ENCODE measurements at places on chromosomes 1 and 21.

DNA sequence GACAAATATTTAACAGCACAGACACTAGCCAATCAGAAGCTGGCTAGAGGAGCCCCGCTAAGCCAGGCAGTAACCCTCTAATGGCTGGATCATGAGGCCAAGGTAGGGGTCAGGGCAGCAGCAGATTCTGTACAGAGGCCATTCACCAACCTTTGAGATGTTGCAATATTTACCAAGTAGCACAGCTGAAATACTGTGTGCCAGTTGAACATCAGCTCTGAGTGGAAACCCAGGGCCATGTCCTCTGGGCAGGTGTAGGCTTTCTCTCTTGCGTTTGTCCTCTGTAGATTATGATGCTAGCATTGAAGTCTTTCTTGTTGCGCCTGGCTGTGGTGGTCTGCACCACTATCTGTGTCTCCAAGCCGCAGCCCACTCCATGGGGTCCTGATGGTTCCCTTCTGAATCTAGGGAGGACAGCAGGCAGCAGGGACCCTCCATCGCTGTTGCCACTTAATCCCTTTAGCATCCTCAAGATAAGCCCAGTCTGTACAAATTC is 2.5 kb upstream of the COG2 start:
- H3K4me1 ChIP-seq = peaks cover 16% of the 10 kb centered on the region
- no peak overlapping the region for H3K4me3 ChIP-seq
- no peak for DNase-seq
- peaks cover 42% of the 10 kb centered on the region for H3K27me3 ChIP-seq

- peaks cover 52% of the 10 kb centered on the region for H3K36me3 ChIP-seq
- no peak for DNase-seq
- H3K4me3 ChIP-seq = no peak overlapping the region
- peaks cover 11% of the 10 kb centered on the region for H3K4me1 ChIP-seq
Measured at GRCh38 chr1:179353546-179353945, 12.2 kb upstream of the AXDND1 start.

DNA sequence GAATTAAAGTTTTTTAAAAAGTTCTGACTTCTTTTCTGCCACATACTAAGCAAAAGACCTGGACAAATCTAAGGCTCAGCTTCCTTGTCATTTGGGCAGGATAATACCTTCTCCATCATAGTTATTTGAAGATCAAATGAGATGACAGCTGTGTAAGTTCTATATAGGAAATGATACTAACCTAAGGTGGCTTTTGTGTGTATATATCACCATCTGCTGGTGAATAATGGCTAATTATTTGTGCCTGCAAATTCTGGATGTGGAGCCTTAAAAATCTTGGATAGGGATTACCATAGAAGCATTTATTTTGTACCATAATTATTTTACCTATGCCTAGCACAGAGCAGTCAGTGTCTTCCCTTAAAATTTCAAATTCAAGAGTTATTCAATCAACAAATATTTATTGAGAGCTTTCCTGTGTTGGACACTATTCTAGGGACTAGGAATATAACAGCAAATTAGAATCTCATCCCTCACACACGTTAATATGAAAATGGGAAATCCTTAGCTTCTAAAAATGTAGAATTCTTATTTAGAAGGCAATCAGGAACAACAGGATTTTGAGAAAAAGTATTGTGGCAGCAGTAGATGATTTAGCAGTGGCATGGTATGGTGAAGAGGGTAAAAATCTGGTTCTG is 89.8 kb downstream of the TMEM200B start:
- H3K27me3 ChIP-seq = no peaks in the 10 kb centered on the region
- H3K4me3 ChIP-seq = no peak overlapping the region
- H3K4me1 ChIP-seq = peaks cover 5% of the 10 kb centered on the region
- H3K36me3 ChIP-seq = peaks cover 66% of the 10 kb centered on the region
- DNase-seq = no peak
- peak overlapping the region; percentile 29 for H3K27ac ChIP-seq

- H3K27ac ChIP-seq = no peak overlapping the region
- no peak overlapping the region for H3K4me3 ChIP-seq
- no peaks in the 10 kb centered on the region for H3K4me1 ChIP-seq
- no peaks in the 10 kb centered on the region for H3K36me3 ChIP-seq
- no peaks in the 10 kb centered on the region for H3K27me3 ChIP-seq
- DNase-seq = no peak
Measured at GRCh38 chr1:192104852-192105251, 53.4 kb upstream of the RGS18 start.

DNA sequence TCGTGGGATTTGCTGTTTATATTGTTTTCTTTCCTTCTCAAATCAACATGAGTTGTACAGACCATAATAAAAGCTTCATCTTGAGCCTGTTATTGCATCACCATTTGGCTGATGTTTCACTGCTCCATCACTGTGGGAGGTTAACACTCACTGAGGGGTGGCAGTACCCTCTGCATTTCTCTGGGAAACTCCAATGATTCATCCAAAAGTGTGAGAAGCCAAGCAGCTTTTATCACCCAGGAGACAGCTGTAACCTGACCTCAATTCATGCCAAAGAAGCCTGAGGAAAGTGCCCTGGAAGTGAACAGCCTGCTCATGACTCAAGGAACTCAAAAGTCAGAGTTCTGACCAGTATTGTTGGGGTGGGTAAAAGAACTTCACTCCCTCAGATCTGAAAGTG is 84.1 kb downstream of the GPR88 start:
- DNase-seq = no peak
- no peaks in the 10 kb centered on the region for H3K36me3 ChIP-seq
- no peak overlapping the region for H3K4me3 ChIP-seq
- no peaks in the 10 kb centered on the region for H3K27me3 ChIP-seq
- no peak overlapping the region for H3K27ac ChIP-seq

DNA sequence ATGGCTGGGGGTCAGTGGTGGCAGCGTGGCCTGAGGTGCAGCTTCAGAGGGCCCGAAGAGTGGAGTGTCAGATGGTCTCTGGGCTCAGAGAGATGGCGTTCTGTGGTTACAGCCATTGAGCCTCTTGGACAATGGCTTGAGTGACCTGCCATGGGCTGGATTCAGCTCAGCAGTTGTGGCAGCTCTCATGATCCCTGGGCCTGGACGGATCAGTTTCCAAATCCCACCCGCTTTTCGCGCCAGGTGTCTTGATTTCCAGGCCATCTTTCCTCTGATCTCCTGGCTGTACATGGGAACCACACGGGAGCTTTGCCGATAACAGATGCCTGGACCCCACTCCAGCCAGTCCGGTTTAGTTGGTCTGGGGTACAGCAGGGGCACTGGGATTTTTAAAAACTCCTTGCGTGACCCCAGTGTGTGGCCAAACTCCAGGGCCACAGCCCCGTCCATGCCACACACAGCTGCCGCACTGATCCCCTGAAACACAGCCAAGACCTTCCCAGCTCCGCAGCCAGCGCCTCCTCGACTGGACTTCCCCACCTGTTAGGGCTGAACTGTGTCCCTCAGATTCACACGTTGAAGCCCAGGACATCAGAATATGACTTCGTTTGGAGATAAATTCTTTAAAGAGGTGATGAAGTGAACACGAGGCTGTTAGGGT is 67.9 kb downstream of the ATP5PO start:
- no peaks in the 10 kb centered on the region for H3K4me1 ChIP-seq
- H3K27me3 ChIP-seq = peaks cover 41% of the 10 kb centered on the region
- no peaks in the 10 kb centered on the region for H3K36me3 ChIP-seq
- no peak overlapping the region for H3K27ac ChIP-seq
- H3K4me3 ChIP-seq = no peak overlapping the region

DNA sequence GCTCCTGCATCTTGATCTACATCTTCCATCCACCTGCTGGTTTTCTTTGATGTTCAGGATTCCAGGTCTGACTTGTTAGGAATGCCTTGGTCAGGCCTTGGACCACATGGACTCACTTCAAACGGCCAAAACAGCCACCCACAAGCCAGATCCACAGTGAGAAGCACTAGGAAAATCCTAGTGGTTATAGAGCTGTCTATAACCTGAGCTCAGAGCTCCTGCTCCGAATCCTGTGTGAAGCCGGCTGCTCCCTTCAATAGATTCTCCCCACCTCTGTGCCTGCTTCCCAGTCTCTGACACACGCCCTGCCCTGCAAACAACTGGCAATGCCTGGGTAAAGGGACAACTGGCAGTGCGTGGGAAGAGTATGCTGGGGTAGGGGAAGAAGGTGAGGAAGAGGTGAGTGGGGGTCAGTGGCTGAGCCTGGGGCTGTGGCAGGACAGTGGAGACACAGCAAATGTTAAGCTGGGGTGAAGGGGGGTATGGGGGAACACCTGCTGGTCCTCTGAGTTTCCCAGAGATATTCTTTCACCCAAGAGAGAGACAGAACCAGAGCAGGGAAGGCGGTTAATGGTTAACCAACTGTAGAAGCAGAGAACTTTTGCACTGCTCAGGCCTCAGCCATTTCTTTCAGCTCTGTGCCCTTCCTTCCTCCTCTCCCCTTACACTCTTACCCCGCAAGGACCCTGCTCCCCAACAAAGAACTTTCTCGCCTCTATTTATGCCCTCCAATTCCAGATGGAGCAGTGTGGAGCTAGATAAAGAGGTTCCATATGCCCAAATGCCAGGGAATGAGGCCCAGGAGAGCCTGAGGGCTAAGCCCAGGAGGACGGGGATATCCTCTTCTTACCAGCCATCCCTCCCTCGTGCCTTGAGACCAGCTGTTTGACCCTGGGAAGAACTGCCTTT is 4.5 kb downstream of the PLXNA2 start:
- peaks cover 73% of the 10 kb centered on the region for H3K27me3 ChIP-seq
- H3K27ac ChIP-seq = no peak overlapping the region
- H3K4me3 ChIP-seq = no peak overlapping the region
- peaks cover 20% of the 10 kb centered on the region for H3K4me1 ChIP-seq

DNA sequence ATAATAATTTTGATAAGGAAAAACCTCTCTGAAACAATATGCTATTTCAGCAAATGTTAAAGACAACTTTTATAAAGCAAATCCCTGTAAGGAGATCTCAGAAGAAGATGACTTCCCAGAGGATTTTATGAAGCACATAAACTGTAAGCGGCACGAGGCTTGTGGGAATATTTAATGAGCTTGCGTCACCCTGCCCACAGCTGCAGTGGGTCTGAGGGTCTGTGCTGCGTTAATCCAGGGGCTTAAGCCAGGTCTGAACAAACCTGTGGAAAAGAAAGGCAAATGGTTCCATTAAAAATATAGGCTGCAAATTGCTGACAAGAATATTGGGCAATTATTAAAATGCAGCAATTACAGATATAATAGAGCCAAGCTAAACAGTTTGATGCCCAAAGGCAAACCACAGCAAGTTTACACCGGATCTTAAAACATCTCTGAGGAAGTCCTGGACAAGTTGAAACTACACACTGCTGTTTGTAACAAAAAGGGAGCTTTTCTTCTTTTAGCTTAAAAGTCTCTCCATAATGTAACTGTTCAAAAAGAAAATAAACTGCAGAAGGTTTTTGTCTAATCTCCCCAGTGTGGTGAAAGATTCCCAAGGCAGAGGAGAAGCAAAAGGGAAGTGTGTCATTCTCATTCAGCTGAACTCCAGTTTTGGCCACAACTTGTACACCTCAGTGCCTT is 21.8 kb downstream of the TGFBR3 start:
- H3K4me3 ChIP-seq = no peak overlapping the region
- no peak overlapping the region for H3K27ac ChIP-seq
- H3K36me3 ChIP-seq = peaks cover 15% of the 10 kb centered on the region
- DNase-seq = no peak

- H3K27ac ChIP-seq = no peak overlapping the region
- H3K4me1 ChIP-seq = peaks cover 32% of the 10 kb centered on the region
- H3K4me3 ChIP-seq = no peak overlapping the region
- H3K36me3 ChIP-seq = peaks cover 25% of the 10 kb centered on the region
Measured at GRCh38 chr1:207779008-207779407, 27.2 kb downstream of the CD46 start.

GRCh38 chr1:179287946-179288345 is 5.7 kb upstream of the SOAT1 start:
- no peak for DNase-seq
- no peaks in the 10 kb centered on the region for H3K4me1 ChIP-seq
- H3K27me3 ChIP-seq = no peaks in the 10 kb centered on the region
- H3K36me3 ChIP-seq = no peaks in the 10 kb centered on the region
- H3K4me3 ChIP-seq = no peak overlapping the region

DNA sequence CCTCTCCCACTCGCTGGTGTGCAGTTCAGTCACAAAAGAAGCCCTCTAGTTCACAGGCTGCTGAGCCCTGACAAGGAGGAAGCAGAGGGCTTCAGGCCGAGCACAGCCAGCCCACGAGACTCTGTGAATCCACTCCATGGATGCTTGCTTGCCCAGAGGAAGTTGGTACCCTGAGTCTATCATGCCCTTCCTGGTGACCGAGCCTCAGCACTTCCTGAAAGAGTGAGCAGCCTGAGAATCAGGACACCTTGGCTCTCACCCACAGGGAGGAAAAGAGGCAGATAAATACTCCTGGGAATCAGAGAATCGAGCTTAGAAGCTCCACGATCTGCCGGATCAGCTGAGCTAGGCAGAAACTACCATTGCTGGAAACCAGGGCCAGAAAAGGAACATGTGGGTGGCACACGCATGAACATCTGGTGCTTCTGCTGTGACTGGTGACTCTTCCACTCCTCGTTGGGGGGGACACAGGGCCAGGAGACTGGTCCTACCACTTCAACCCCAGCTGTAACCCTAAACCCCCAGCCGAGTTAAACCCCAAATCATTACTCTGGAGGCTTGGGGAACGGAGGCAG is 376.3 kb upstream of the CAMK1G start:
- no peaks in the 10 kb centered on the region for H3K4me1 ChIP-seq
- H3K27ac ChIP-seq = no peak overlapping the region
- H3K4me3 ChIP-seq = no peak overlapping the region
- H3K27me3 ChIP-seq = peaks cover 58% of the 10 kb centered on the region
- H3K36me3 ChIP-seq = no peaks in the 10 kb centered on the region
- DNase-seq = no peak

GRCh38 chr1:77031106-77031662 is 163.9 kb downstream of the ST6GALNAC5 start:
- H3K27ac ChIP-seq = no peak overlapping the region
- DNase-seq = no peak
- no peaks in the 10 kb centered on the region for H3K4me1 ChIP-seq

GRCh38 chr1:21605964-21606705 is 63.0 kb downstream of the RAP1GAP start:
- H3K4me3 ChIP-seq = no peak overlapping the region
- H3K27me3 ChIP-seq = peaks cover 30% of the 10 kb centered on the region
- no peak overlapping the region for H3K27ac ChIP-seq
- peaks cover 2% of the 10 kb centered on the region for H3K36me3 ChIP-seq
- DNase-seq = no peak

GRCh38 chr1:107926436-107927080 is 38.4 kb downstream of the VAV3 start:
- no peaks in the 10 kb centered on the region for H3K27me3 ChIP-seq
- H3K4me3 ChIP-seq = no peak overlapping the region
- H3K36me3 ChIP-seq = peaks cover 3% of the 10 kb centered on the region
- DNase-seq = no peak
